ENCODE measurements at places on chromosomes 4 and X.

- no peak for DNase-seq
Measured at GRCh38 chr4:184994010-184994622, 24.2 kb upstream of the HELT start.

GRCh38 chr4:35399912-35400311 lies 844.4 kb downstream of the ARAP2 start:
- DNase-seq, result no peak

GRCh38 chrX:72466493-72466892 lies 106.2 kb downstream of the HDAC8 start:
- no peak for DNase-seq

GRCh38 chr4:106851726-106852125 lies 184.4 kb downstream of the DKK2 start:
- DNase-seq, result no peak

GRCh38 chrX:151538190-151539122 lies 25.0 kb upstream of the PASD1 start:
- DNase-seq, result no peak

DNA sequence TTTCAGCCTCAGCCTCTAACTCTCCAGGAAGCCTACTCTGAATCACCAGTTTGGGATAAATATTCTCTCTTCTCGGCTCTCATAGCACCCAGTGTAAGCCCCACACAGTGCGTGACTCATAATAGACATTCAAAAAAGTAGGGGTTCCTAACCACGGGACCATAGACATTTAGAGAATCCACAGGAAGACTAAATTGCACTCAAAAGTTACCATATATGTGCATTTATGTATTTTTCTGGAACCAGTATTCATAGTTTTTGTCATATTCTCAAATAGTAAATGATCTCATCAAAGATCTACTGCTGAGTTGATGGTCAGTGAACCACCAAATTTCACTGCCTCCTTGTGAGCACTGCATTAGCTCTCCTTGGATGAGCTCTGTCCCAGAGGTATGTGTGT lies 625.7 kb downstream of the SMARCA1 start:
- DNase-seq, result no peak

DNA sequence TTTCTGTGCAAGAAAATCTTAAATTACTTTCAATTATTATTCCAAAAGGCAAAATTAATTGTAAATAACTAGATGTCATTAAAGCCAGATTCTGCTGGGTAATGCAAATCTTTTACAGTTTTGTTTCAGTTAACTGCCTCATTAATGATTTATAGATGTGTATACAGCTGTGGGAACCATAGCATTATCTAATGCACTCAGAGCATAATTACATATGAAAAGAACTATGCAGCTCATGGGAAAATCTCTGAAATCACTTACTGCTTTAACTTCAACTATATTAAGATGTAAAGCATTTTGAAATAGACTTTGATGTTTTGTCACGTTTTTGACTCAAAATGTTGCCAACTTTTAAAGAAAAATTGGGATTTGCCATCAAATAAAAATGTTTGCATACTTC lies 630.3 kb upstream of the KLHL4 start:
- no peak for DNase-seq

GRCh38 chr4:37682701-37683401 lies 3.3 kb downstream of the RELL1 start:
- no peak for DNase-seq

DNA sequence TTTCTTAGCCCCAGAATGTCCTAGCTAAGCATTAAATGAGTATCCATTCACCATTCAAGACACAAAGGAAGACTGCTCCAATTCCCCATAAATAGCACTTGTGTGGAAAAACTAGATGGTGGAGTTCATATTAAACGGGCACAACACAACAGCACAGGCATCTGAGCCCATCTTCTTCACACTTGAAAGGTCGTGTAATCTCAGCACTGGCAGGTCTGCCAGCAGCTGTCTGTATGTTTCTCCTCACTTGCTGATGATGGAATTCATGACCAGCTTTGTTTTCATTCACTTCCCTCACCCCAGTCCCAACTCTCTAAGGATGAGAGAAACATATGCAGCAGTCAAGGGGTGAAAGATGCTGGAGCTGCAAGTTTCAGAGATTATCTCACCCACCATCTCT lies 148.7 kb downstream of the AFAP1 start:
- DNase-seq, result no peak

DNA sequence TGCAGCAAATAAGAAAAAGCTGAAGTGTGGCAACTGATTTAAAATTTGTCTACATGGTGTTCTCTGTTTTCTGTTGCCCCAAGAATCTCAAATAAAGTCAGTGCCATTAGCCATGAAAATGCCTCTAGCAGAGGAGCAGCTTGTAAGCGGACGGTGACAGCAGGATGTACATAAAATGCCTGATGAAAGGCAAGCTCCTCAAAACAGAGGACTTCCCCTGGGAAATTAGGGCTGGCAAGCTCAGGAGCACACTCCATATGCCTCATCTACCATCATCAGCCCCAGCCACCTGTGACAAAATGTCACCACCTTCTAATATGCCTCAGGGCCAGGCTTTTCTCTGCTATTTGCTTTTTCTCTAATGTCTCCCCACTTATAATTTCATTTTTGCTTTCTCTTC lies 54.5 kb downstream of the ASB9 start:
- peak; percentile 13 for DNase-seq

DNA sequence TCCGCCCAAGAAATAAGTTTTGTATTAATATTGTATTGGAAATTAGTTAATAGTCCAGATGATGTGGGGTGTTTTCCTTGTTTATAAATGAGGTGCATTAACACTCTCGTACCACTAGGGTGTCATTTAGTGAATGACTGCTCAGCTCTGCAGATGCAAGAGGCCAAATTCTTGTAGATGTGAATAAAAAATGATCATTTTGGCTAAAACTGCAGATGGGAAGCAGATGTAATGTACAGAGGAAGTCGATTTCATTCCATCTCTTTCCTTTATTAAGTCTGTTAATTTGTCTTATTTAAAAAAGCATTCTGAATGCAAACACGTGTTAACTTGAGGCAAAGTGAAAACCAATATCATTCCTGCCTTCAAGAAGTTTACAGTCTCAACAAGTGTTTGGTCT lies 108.1 kb downstream of the DHX15 start:
- DNase-seq, result no peak

DNA sequence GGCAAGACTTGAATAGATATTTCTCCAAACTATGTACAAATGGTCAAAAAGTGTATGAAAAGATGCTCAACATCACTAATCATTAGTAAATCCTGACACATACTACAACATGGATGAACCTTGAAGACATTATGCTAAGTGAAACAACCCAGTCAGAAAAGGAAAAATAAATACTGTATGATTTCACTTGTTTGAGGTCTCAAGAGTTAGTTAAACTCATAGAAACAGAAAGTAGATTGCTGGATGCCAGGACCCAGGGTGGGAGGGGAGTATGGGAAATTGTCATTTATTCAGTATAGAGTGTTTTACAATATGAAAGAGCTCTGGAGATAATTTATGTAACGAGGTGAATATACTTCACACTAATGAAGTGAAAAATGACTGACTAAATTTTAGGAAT lies 32.4 kb downstream of the PRMT9 start:
- no peak for DNase-seq

DNA sequence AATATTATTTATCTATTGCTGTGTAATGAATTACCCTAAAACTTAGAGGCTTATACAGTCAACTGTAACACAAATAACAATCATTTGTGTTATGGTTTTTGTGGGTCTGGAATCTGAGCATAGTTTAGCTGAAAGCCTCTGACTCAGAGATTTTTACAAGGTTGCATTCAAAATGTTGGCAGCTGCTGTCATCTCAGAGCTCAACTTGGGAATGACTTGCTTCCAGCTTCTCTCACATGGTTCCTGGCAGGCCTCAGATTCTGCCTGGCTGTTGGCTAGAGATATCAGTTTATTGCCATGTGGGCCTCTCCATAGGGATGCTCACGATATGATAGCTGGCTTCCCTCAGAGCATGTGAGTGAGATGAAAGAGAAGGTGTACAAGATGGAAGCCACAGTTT lies 70.2 kb upstream of the BRWD3 start:
- DNase-seq, result no peak

DNA sequence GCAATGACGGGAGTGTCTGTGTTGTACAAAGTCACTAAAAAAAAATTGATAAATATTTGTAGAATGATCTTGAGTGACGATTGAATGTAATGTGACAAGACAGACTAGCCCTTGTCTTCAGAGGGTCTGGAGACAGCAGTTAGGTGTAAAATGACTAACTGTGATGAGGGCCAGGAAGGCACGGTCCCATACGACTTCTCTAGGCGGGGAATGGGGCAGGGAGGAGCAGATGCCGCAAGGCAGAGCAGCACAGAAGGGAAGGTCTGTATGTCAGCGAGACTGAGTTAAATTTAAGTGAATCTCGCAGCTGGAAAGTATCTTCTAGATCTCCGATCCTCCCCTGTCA lies 405 bp downstream of the CENPE start:
- DNase-seq, result no peak

DNA sequence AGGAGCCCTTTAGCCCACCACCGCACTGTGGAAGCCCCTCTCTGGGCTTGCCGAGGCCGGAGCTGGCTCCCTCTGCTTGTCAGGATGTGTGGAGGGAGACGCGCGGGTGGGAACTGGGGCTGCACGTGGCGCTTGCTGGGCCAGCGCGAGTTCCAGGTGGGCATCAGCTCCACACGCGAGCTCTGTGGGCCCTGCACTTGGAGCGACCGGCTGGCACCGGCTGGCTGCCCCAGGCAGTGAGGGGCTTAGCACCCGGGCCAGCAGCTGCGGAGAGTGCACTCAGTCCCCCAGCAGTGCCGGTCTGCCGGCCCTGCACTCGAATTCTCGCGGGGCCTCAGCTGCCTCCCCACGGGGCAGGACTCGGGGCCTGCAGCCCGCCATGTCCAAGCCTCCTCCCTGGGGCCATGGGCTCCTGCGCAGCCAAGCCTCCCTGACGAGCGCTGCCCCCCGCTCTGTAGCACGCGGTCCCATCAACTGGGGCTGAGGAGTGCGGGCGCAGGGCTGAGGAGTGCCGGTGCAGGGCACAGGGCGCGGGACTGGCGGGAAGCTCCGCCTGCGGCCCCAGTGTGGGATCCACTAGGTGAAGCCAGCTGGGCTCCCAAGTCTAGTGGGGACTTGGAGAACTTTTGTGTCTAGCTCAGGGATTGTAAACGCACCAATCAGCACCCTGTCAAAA lies 93.6 kb downstream of the DTHD1 start:
- no peak for DNase-seq

DNA sequence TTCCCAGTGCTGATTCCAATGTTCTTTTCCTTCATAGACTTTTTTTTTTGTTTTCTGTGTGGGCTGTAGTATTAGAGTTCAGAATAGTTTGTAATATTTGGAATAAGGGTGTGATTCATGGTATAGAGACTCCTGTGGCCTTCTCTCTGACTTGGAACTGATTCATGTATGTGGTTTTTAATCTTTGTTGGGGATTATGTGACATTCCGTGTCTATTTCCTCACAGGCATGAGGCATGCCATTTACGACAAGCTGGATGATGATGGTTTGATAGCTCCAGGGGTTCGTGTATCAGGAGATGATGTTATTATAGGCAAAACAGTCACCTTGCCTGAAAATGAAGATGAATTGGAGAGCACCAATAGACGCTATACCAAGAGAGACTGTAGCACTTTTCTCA lies 44.4 kb downstream of the POLR2B start:
- DNase-seq, result no peak

Measured in NCI-H1436 (cell line).